Activated T-cell treated with anti-CD3 and anti-CD28 coated beads, Interleukin-2, amount 50 U/mL, for 72 hours (primary cell): ENCODE measurements at places on chromosomes 4 and X. TPM values are rescaled to one million over a fixed set of nuclear protein-coding genes. Genes with fewer than 3 reads are reported as not detected.

ARAF gene
- 97.5 TPM for total RNA-seq

QRFPR gene
- not detected for total RNA-seq

NUDT10 gene
- 2.0 TPM for total RNA-seq

GRCh38 chrX:35890699-35891098 lies 28.8 kb upstream of the CFAP47 start:
- H3K4me1 ChIP-seq = no peaks in the 10 kb centered on the region
- peak; percentile 14 for DNase-seq

DNA sequence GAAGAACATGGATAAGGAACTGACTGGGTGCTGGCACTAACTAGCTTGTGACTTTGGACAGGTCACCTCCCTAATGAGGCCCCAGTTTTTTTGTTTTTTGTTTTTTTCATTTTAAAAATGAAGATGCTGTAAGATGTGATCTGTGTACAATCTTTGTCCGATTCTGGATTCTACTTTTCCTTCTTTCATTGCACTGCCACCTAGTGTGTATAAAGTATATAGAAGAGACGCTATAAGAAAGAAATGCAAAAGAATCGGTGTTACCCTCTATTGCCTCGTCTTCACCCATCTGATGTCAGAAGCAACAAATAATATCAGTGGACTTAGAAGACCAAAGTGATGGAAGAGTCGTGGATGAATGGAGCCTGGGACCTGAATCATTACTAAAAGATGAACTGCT lies 58.6 kb upstream of the P2RY10 start:
- no peak for DNase-seq
- no peaks in the 10 kb centered on the region for H3K4me1 ChIP-seq
- no peaks in the 10 kb centered on the region for H3K27me3 ChIP-seq
- H3K36me3 ChIP-seq = no peaks in the 10 kb centered on the region

DNA sequence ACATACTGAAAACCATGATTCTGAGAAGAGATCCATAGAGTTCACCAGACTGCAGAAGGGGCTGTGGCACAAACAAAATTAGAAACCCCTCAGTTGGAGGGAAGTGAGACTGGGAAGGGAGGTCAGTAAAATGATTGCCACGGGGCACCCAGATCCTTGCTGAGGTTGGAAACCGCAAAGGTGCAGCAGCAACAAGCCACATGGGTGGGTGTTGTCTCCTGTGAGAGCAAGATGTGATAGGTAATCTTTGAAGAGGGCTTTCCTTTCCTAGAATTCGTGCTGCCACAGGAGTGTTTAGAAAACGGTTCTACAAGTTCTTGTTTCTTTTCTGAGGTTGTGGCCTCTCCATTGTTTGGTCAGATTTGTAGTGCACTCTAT lies 85.5 kb downstream of the NFKB1 start:
- H3K27ac ChIP-seq = peak overlapping the region; percentile 88
- peaks cover 23% of the 10 kb centered on the region for H3K36me3 ChIP-seq
- H3K27me3 ChIP-seq = no peaks in the 10 kb centered on the region
- DNase-seq = peak; percentile 29
- peaks cover 86% of the 10 kb centered on the region for H3K4me1 ChIP-seq

DNA sequence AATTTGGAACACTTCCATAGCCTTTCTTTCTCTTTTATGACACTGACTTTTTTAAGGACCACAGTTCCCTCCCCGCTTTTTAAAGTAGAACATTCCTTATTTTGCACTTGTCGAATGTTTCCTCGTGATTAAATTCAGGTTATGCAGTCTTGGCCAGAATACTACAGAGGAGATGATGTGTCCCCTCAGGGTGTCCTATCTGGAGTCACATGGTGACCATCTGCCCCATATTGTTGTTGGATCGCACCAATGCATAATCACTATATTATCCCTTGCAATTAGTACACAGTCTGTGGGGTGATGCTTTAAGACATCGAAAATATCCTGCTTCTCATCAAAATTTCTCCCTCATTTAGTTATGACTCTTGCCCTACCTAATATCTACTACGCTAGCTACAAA lies 27.4 kb downstream of the WDFY3 start:
- H3K27me3 ChIP-seq = no peaks in the 10 kb centered on the region
- no peak overlapping the region for H3K4me3 ChIP-seq
- no peak for DNase-seq
- H3K27ac ChIP-seq = no peak overlapping the region
